ENCODE measurements at places on chromosomes 6 and 20.

DNA sequence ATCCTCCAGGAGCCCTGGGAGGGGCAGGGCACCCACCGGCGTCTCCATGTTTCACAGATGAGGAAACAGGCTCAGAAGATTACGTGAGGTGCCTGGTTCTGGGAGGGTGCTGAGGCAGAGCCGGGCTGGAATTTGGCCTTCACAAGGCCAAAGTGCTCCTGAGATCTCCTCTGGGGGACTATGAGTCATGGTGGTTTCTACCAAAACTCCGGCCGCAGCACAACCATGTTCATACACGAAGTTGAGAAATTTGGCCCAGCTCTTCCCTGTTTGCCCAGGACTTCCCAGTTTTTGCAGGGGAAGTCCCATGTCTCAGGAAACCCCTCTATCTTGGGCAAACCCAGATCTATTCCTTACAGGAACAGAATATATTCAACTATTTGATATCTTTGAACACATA is 172.9 kb upstream of the CDYL start:
- DNase-seq, result no peak

DNA sequence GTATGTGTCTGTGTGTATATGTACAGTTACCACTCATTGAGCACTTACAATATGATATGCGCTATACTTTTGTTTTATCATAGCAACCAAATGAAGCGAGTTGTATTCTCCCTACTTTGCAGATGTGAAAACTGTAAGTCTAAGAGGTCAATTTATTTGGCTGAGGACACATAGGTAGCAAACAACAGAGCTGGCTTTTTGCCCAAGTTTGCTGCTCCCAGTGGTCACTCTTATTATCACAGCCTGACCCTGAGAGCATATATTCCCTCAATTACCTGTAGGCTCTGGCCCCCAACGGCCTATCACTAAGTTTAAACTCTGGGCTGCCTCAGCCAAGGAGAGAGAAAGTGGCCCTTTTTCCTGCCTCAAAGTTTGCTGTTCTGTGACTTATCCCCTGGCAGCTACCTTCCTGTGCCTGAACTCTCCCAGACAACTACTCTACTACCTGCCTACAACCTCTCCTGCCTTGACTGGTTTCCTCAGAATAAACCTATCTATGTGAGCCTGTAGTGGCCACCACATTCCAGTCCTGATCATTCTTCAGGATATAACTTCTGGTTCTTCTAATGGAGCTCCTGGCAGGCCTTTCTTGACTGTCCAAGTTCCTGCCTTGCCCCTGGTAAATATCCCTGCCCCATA is 221.8 kb downstream of the FRK start:
- DNase-seq, result no peak

GRCh38 chr6:142200846-142201628 is 54.0 kb downstream of the VTA1 start:
- no peak for DNase-seq

DNA sequence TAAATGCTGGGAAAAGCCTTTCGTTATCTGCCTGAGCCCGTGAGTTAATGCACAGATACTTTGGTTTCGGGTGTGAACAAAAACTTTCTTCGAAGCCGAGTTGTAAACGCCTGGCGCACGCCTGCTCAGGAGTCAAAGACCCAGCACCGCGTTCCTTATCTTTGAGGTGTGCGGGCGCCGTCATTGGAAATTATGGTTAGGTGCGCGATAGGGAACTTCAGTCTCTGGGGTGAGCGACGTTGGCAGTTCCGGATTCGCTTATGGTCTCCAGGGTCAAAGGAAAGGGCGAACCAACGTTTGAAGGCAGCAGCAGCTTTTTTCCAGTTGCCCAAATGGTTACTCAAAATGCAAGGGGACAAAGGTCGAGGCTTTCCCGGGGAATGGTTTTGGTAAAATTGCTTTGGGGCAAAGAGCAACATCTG is 853 bp downstream of the SLC22A3 start:
- DNase-seq, result no peak

DNA sequence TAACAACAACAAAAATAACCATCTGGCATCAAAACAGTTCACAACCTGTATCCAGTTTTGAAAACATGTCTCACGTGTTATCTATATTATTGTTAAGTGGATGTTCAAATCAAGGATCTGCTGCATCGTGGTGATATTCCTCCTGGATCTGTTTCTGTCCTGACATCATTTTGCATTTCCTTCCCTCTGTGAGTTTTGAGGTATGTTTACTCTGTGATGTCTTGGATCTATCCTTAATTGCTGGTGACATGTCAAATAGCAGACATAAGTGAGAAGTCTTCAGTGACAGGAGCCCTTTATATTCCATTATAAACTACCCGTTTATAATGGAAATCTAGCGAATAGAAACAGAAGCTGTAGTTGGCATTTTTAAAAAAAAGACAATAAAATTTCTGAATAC is 381.8 kb upstream of the NOX3 start:
- DNase-seq, result no peak

DNA sequence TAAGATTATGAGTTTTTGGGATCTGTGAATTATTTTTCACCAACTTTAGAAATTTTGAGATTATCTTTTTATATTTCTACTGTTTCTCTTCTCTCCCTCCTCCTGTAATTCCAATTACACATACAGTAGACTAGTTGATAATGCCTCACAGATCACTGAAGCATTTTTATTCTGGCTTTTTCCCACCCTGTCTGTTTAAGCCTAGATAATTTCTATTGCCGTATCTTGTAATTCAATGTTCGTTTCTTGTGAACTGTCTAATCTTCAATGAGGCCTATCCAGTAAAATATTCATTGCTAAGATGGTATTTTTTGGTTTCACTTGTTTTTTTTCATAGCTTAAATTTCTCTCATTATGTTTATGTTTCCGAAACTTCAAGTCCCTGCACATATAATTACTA is 12.0 kb downstream of the MDN1 start:
- DNase-seq, result no peak

DNA sequence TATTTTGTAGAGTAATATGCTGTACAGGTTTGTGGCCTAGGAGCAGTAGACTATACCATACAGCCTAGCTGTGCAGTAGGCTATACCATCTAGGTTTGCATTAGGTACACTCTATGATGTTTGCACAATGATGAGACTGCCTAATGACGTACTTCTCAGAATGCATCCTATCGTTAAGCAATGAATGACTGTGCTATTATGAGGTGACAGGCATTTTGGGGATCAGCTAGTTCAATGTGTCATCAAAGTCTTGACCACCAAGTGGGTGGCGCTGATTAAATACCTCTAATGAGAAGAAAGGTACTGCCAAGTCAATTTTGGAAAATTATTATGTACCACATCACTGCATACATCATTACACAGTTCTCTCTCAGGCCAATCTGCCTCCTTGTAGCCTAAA is 190.2 kb downstream of the BACH2 start:
- DNase-seq, result no peak

DNA sequence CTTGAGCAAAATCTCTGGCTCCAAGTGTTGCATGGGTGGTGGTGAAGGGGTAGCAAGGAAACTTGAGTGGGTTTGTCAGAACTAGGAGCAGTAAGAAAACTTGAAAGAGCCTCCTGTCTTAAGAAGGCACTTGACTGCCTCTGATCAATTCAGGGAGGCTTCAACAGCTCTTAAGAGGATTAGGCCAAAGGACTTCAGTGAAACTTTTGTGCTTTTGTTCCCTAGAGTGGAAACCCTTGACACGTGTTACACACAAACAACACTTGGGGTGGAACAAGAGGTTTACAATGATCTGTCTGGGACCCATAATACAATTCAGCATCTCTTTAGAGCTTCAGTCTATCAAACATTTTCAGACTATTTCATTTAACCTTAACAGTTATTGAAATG is 80.1 kb upstream of the ARMC2 start:
- no peak for DNase-seq

- peak; percentile 17 for DNase-seq
Measured at GRCh38 chr6:13413900-13414555, 73.4 kb downstream of the GFOD1 start.

GRCh38 chr20:37941332-37941731 is 38.4 kb downstream of the VSTM2L start:
- no peak for DNase-seq

DNA sequence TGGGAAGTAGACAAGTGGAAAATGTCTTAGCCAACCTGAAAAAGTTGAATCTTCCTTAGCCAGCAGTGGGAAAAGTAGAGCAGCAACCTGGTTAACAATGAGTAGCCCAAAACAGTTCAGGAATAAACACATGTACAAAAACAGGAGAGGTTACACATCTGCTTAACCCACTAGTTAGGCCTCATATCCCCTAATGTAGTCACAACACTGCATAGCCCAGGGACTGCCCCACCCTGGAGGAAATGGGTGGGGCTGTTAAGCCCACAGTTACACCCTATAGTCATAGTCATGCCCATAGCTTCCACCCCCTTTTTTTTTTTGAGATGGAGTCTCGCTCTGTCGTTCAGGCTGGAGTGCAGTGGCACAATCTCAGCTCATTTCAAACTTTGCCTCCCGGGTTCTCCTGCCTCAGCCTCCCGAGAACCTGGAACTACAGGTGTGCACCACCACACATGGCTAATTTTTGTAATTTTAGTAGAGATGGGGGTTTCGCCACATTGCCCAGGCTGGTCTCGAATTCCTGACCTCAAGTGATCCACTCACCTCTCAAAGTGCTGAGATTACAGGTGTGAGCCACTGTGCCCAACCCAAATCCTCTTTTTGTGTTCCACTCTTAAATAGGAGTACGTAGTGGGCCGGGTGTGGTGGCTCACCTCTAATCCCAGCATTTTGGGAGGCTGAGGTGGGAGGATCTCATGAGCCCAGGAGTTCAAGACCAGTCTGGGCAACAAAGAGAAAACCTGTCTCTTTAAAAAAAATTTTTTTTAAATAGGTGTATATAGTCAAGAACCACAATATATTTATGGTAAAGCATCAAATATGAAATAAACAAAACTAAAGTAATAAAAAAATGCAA is 24.5 kb downstream of the ILRUN start:
- peak; percentile 88 for DNase-seq

- no peak for DNase-seq
Measured at GRCh38 chr20:1735417-1736089, 78.0 kb upstream of the SIRPG start.

DNA sequence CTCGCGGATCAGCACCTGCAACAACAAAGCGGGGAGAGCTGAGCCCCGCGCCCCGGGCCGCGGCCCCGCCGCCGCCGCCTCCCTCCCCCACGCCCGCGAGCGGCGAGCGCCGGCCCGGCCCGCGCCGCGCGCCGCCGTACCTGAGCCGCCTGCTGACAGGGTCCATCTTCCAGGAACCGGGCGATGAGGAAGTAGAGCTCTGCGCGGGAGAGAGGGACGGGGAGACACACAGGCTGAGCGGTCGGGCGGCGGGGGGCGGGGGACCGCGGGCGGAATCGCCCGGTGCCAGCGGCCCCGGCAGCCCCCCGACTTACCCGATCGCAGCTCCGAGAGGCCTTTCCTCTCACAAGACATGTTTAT is 359 bp downstream of the PHIP start:
- no peak for DNase-seq

- DNase-seq, result no peak
Measured at GRCh38 chr6:85493389-85493788, 43.5 kb downstream of the NT5E start.

DNA sequence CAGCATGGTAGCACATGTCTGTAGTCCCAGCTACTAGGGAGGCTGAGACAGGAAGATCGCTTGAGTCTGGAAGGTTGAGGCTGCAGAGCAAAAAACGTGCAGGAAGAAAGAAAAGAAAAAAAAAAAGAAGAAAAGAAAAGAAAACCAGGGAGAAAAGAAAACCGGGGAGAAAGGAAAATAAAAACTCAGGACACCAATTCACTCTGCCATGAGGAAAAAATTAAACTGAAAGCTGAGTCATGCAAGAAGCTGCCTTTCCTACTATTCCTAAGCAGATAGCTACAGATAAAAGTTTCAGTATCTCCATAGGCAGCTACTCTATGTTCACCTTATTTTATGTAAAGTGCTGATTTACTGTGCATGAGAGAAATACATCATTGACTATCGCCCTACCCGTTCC is 10.5 kb downstream of the PTGIS start:
- DNase-seq, result no peak
